MG63 (cell line): ENCODE measurements at places on chromosomes 1 and 21. TPM values are rescaled to one million over a fixed set of nuclear protein-coding genes. Genes with fewer than 3 reads are reported as not detected.

DNA sequence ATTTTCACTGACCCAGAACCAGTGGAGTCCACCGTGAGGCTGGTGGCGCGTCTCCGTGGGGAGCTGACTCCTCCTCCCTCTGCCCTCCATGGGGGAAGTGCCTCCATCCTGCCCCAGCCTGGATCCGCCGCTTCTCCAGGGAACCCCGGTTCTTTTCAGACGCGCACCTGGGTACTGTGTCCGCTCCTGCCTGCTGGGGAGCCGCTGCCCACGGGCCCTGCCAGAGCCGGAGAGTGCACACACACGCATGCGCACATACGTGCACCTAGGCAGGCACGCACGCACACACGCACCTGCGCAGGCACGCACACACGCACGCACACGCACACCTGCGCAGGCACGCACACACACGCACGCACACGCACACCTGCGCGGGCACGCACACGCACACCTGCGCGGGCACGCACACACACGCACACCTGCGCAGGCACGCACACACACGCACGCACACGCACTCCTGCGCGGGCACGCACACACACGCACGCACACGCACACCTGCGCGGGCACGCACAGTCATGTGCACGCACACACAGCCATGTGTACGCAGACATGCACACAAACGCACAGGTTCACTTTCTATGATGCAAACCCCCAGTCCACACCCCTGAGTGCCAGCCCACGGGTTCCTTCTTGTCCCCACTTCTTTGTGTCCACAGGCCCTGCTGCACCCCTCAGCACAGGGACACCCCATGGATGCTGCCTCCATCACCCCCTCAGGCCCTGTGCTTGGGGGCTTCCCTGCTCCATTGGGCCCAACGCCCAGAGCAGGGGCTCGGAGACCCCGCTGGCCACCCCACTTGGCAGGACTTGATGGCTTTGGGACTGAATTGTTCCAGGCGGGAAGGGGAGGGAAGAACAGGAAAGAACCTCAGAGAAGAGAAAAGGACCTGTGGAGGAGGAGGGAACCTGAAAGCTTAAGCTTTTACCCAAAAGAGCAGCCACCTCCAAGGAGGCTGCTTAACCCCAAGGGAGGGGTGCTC is 42.7 kb downstream of the MORN1 start:
- no peak for DNase-seq

GRCh38 chr21:37631319-37632117 is 264.9 kb downstream of the DYRK1A start:
- DNase-seq, result no peak

Gene ADAM30
- total RNA-seq, result not detected in 2 replicates

DNA sequence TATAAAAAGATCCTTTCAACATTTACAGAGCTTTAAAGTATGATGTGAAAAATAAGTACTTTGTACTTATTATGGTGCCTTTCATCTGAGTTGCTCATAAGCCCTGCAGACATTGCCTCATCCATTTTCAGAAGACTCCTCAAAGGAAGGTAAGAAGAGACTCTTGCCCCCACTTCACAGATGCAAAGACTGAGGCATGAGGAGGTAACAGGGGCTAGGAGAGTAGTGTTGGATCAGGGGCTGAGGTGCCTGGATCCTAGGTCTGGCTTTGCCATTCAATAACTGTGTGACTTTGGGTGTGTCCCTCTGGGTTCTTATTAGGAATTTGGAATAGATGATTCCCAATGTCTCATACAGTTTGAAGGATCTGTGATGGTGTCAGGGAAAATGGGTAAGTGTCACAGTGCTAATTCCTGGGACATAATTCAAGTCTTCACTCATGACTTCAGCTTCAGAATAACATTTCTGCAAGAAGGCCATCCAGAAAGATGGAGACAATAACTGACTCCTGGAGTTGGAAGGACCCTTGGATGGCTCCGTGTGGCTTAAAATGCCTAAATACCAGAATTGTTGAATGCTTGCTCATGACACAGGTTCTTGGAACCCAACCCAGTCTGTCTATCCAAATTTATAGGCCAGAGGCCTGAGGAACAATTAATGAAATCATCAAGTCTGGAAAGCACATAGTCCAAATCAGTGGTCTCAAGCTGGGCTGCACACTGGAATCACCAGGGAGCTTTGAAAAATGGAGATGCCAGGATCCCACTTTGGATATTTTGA is 93.1 kb upstream of the RUNX1 start:
- no peak for DNase-seq

Gene CHI3L2
- total RNA-seq, result 1.6 and 3.2 TPM in 2 replicates

- no peak for DNase-seq
Measured at GRCh38 chr21:31667132-31667531, 7.6 kb downstream of the SOD1 start.

GRCh38 chr1:53919675-53920066 is 25.7 kb downstream of the DIO1 start:
- no peak for DNase-seq

- no peak for DNase-seq
Measured at GRCh38 chr21:32747396-32747795, 19.6 kb upstream of the SYNJ1 start.
